Stimulated activated CD4-positive, alpha-beta T cell treated with anti-CD3 and anti-CD28 coated beads, Interleukin-1b, Interleukin-23, amount 100 ng/mL, for 4 hours (primary cell): ENCODE measurements at places on chromosomes 1 and 21.

DNA sequence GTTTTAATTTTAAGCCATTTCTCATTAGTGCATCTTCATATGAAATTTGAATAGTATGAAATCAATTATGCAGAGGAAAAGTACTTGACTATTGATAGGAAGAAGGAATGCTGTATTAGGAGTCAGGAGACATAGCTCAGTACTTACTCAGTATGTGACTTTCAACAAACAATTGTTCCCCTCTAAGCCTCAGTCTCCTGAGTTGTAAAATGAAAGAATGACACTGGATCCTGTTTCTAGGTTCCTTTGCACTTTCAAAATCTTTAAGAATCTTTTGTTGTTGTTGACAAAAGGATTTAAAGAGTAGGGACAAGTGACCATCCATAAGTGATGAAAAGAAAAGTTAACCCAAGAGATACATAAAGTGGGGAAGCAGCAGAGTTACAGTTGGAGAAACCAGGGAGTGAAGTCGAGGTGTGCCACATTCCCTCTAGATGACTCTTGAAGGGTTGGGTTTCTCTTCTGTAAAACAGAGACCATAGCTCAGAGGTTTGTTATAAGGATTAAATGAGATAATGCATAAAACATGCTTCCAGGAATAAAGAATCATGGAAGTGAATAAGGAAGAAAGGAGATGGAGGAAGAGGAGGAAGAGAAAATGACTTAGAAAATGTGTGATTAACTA lies 105.7 kb upstream of the KCNJ15 start:
- no peak for DNase-seq

DNA sequence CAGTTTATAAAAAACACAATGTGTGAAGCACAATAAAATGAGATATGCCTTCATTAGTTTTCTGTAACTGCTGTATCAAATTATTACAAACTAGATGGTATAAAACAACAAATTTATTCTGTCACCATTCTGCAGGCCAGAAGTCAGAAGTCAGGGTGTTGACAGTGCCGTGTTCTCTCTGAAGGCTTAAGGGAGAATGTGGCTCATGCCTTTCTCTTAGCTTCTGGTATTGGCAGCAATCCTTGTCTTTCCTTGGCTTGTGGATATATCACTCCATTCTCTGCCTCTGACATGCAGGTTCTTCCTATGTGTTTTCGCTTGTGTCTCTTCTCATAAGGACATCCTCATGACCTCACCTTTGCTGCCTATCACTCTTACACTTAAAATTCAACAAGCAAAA lies 10.1 kb downstream of the NEK7 start:
- no peak for DNase-seq

DNA sequence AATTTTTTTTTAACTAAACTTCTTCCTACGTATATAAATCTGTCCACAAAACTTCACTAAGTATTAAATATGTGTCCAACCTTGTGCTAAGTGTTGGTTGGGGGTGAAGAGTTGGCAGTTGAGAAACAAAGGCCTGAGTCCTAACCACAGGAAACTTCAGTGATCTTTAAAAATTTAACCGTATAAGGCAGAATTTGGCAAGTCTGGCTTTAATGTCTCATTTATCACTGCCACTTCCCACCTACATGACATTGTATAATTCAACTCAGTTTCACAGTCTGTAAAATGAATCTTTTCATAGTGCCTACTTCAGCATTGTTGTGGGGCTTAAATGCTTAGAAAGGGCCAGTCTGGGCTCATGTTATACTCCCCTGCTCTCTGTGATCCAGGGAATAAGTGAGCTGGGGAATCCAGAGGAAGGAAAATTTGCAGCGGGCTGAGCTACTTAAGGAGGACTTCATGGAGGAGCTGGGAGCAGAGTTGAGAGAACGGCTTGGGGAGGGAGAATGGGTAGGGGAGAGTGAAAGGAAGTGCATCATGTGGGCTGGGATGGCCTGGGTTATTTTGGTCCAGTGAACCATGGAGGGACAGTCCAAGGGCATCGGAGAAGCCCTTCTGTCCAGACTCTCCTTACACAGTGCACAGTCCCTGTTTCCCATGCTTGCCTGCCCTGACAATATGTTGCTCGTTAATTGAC lies 14.5 kb downstream of the IFNAR2 start:
- no peak for DNase-seq

DNA sequence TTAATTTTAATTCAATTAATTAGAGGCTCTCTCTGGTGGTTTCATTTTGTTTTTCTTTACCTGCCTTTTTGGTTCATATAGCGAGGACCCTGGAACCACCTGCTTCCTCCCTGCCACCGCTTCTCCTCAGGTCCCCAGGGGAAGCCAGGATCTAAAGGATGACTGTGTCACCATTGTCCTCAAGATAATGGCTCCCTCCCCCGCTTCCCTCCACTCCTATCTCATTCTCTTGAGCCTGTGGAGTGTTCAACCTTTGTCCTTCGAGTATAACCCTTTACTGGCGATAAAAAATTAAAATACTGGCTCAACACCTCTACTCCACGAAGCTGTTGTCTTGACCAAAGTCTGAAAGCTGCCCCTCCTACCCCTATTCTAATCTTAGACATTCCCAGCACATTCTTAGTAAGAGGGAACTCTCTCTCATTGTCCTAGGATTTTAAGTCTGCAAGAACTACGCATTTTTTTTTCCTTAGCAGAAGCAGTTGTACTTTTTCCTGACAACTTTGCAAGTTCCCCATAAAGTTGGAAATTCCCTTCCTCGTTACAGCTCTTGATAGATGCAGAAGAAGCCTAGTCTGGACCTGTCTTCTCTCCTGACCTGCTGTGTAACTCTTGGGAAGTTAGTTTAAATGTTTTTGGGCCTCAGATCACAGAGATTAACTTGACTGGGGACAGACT lies 12.6 kb upstream of the MAPKAPK2 start:
- no peak for DNase-seq

DNA sequence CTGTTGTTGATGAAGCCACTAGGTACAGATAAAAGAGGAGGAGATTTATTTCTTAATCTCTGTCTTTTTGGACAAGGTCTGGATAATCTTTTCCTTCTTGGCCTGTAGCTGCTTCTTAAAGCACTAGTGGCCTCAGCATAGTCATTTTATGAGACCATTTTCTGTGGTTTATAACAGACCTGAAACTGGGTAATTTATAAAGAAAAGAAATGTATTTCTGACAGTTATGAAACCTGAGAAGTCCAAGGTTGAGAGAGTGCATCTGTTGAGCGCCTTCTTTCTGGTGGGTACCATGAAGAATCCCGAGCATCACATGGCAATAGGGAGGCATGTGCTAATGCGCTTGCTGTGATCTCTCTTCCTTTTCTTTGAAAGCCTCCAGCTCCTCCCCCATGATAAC lies 36.7 kb upstream of the PDC start:
- DNase-seq: no peak

- DNase-seq: no peak
These were observed 6.4 kb upstream of the MYBPHL start for GRCh38 chr1:109312978-109313775.

- DNase-seq: no peak
These were observed 3.1 kb downstream of the BCAR3 start for GRCh38 chr1:93678491-93678890.

- DNase-seq: no peak
These were observed 213.3 kb downstream of the TRABD2B start for GRCh38 chr1:47783638-47784496.

DNA sequence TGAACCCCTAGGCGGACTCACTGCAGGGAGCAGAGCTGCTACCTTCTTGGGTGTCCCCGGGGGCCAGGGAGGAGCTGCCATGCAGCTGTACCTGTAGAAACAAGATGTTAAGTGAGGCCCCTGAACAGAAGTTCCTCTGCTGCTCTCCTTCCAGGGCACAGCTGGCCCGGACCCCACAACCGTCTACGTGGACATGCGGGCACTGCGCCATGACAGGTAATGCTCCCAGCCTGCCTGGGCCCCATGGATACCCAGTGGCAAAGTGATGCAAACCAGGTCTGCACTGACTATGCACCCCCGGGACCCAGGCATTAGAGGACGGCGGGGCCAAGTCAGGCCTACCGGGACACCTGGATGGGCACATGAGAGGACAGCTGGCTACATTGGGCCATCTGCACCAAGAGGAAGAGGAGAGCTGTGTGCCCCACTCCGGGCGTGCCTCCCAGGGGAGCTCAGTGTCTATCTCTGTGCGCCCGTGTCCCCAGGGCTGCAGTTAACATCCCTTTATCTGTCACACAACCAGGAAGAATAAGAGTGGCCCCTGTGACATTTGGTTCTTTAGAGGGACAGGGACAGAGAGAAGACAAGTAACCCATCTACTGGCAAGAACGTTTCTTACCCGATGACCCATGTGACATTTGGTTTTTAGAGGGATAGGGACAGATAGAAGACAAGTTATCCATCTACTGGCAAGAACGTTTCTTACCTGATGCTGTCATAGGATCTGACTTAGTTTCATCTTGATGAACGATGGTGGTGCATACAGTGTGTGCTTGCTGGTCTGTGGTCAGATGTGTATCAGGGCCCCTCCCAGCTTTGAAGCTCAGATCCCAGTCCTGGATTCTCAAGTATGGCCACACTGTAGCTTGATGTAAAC lies 44.1 kb downstream of the S100B start:
- DNase-seq: no peak

DNA sequence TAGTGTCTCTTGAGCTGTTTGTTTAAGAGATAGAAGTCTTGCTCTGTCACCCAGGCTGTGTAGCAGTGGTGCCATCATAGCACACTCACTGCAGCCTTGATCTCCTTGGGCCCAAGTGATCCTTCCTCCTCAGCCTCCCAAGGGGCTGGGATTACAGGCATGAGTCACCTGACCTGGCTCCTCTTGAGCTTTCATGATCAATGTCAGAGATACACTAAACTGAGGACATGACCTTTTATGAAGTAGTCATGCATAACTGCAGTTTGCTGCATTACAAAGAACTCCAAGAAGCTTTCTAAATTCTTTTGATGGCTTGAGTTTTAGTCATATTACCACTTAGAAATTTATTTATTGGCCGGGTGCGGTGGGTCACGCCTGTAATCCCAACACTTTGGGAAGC lies 77.7 kb downstream of the CC2D1B start:
- DNase-seq: no peak

DNA sequence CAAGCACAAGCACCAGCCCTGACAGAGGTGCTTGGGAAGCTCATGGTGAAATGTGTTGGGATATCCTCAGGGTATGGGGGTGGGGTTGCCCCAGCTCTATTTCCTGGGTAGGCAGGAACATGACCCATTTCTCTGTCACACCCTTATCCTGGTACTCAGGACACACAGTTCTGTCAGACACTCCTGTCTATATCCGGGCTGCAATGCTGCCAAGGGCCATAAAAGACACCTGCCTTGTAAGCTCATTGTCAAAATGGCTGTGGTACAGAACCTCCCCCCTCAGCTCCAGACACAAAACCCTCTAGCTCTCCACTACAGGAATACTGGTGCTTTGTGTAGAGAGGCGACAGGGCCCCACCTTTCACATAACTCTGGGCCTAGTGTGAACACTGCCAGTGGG lies 636.7 kb downstream of the PLA2G4A start:
- no peak for DNase-seq

DNA sequence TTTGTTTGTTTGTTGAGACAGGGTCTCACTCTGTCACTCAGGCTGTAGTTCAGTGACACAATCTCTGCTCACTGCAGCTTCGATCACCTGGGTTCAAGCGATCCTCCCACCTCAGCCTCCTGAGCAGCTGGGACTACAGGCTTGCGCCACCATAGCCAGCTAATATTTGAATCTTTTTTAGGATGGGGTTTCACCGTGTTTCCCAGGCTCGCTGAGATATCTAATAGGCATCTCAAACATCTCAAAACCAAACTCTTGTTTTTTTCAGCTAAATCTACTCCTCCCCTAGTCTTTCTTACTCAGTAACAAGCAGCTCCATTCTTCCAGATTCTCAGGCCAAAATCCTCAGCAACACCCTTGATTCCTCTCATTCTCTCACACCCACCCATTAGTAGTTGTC lies 22.0 kb upstream of the SRRM1 start:
- no peak for DNase-seq

- DNase-seq: no peak
These were observed 25.0 kb upstream of the RD3 start for GRCh38 chr1:211517006-211517405.

- no peak for DNase-seq
These were observed 1.5 kb downstream of the GALNT2 start for GRCh38 chr1:230068621-230068873.

DNA sequence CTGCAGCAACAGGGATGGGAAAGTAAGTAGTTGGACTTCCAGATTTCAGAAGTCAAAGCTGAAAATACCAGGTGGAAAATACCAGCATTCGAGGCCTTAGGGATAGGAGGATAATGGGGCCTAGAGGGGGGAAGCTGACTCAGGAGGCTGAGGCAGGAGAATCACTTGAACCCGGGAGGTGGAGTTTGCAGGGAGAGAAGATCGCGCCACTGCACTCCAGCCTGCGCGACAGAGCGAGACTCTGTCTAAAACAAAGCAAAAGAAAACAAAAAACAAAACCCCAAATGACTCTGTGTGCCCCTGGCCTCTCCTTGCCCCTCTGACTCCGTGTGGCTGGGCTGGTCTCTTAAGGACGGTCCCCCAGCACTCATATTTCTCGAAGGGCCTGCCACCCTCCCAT lies 3.4 kb downstream of the SH2D2A start:
- DNase-seq: no peak

DNA sequence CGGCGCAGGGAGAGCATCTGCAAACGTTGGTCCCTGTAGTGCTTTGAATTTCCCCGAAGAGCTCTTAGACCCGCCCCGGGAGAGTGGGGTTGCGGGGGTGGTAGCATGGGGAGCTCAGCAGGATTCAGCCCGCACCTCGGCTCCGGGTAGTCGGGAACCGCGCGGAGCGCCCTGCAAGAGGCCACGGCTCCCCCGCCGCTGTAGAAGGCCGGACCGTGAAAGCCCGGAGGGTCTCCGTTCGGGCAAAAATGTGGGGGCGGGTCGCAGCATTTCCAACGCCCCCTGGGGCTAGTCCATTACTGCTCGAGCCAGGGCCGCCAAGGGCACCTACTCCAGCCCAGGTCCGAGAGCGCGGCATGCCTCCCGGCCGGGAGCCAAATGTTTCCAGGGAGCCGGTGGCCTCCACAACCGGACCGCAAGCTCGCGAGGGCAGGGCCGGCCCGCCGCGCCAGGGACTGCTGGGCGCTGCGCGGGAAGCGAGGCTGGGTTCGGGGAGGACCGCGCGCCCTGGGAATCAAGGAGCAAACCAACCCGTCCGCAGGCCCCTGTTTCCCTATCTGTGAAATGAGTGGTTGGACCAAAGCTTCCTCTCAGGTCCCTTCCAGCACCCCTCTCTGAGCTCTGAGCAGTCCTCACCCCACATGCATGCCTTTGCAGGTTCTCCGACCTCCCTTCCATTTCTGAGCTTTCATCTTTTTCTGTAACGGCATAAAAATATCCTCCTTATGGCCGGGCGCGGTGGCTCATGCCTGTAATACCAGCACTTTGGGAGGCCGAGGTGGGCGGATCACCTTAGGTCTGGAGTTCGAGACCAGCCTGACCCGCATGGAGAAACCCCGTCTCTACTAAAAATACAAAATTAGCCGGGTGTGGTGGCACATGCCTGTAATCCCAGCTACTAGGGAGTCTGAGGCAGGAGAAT lies 775 bp upstream of the TMEM63A start:
- no peak for DNase-seq
